Iris pigment epithelial cell (primary cell): ENCODE measurements at places on chromosomes 5 and 9.
A peak's percentile ranks its signal among the peaks of the same experiment; 100 is the strongest.

- DNase-seq, result no peak
Observed at GRCh38 chr5:156686796-156687195, 163.3 kb upstream of the PPP1R2B start.

DNA sequence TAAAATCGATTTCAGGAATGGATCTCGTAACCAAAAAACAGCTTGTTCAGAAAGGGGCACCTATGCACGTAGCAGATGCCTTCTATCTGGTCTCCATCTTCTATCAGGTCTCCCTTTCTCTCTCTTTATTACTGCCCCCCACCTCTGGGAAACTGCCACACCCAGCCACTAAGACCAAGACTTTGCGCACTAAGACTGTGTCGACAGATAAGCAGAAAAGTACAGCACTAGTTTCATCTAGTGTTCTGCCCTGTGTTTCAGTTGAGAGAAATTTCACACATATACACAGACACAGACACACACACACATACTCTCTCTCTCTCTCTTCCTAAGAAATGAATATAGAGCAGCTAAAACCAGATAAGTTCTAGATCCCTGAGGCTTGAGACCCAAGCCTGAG is 210.1 kb upstream of the MAP3K1 start:
- no peak for DNase-seq

- DNase-seq, result no peak
Observed at GRCh38 chr9:109907400-109907799, 127.4 kb downstream of the PALM2AKAP2 start.

- DNase-seq, result no peak
Observed at GRCh38 chr9:121852241-121852640, 200.8 kb downstream of the DAB2IP start.

DNA sequence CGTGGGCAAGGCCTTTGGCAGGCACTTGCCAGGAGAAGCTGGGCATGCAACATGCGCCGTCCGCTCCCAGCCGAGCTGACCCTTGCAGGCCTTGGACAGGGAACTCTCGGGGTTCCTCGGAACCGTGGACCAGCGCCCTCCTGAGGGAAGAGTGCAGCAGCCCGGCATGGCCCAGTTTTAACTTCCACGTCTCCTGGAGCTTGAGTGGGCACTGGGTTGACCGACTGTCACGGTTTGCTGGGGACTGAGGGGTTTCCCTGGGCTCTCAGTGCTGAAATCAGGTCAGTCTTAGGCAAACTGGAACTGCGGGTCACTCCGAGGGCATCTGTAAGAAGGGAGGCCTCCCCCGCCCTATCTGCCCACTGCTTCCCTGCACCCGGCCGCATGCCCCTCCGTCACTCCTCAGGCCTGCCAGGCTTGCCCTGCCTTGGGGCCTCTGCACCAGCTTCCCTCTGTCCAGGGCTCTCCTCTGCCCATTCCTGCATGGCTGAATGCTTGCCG is 87.0 kb upstream of the PHYKPL start:
- no peak for DNase-seq

DNA sequence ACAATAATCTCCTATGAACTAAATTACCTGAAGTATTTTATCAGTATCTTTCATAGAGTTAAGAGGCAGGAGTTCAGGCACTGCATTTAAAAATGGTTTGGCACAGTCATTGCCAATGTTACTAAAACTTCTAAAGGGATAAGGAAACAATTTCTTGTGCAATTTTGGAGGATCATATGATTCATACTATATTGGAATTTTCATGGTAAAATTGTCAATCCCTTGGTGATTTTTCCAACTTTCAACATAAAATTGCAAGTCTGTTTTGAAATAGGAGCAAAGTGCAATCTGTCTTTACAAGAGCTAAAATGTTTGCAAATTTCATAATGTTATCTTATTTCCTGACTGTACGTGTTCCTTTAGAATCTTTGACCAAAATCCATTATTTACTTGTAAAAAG is 211.1 kb downstream of the DMRTA1 start:
- DNase-seq, result no peak

DNA sequence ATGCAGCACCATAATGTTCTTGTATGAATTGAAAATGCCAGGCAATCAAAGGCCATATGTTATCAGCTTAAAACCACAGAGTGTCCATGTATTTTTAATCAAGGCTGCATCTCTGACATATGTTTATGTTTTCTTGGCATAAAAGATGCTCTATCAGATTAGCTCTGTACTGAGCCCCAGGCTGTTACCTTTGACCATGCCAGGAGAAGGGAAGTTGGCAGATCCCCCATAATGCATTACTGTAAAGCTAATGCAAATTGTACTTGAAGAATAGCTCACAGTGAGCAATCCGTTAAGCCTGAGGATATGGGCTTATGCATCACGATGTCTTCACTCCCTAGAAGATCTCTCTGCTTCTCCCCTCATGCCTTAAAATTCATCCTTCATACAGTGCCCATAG is 414.4 kb downstream of the BRINP1 start:
- no peak for DNase-seq

DNA sequence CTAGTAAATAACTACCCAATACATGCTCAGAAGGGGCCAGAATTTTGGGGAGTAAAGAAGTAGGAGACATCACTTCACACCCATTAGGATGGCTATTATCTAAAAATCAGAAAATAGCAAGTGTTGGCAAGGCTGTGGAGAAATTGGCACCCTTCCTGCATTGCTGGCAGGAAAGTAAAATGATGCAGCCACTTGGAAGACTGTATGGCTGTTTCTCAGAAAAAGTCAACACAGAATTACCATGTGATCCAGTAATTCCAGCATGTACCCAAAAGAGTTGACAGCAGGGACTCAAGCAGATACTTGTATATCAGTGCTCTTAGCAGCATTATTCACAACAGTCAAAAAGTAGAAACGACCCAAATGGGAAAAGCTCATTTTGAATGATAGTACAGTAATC is 107.6 kb downstream of the APBA1 start:
- DNase-seq, result no peak

- DNase-seq, result no peak
Observed at GRCh38 chr9:111605041-111605559, 5.7 kb upstream of the PTGR1 start.

GRCh38 chr5:179298181-179298993 is 46.9 kb downstream of the ADAMTS2 start:
- DNase-seq, result no peak

DNA sequence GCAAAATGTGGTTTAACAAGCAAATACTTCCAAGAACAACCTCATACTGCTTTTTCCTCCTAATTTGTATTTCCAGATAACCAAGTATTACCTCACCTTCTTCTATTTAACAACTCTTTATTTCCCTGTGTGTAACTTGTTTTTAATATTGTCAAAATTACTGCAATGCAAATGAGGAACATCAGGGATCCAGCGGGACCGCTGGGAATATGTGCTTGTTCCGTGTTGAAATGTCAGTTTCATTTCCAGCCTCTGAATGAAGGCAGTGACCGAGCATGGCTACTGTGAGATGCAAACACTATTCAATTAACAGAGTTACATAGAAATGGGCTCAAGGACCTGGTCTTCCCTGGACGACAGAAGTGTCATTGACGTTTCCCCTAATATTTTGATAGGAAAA is 110.8 kb upstream of the CTSL start:
- DNase-seq, result no peak

DNA sequence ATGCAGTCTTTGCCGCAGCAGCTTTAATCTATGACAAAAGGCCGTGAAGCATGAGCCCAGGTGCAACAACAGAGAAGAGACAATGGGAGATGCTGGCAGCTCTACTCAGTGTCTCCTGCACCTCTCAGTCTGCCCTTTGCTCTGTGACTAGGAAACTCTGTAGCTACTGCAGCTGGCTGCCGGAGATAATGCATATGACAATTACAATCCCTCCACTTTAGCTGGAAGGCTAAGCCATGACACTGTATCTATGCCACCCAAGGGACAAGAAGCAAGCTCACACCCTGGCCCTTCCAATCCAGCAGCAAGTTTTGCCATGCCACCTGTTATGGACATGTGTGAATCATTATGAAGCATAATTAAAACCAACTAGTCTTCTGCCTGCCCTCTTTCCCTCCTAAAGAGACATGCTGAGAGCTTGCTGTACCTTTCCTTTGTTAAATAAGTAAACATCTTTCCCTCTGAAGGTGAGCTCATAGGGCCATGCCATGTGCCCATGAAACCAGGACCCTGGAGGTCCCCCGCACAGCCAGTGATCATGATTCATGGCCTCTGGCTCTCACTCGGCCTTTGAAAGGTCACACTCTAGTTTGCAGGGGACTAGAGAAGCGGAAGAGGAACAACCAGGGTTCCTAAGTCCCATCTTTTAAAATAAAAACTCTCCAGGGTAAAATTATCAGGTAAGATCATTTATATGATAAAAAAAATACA is 219.4 kb downstream of the SPOCK1 start:
- no peak for DNase-seq

DNA sequence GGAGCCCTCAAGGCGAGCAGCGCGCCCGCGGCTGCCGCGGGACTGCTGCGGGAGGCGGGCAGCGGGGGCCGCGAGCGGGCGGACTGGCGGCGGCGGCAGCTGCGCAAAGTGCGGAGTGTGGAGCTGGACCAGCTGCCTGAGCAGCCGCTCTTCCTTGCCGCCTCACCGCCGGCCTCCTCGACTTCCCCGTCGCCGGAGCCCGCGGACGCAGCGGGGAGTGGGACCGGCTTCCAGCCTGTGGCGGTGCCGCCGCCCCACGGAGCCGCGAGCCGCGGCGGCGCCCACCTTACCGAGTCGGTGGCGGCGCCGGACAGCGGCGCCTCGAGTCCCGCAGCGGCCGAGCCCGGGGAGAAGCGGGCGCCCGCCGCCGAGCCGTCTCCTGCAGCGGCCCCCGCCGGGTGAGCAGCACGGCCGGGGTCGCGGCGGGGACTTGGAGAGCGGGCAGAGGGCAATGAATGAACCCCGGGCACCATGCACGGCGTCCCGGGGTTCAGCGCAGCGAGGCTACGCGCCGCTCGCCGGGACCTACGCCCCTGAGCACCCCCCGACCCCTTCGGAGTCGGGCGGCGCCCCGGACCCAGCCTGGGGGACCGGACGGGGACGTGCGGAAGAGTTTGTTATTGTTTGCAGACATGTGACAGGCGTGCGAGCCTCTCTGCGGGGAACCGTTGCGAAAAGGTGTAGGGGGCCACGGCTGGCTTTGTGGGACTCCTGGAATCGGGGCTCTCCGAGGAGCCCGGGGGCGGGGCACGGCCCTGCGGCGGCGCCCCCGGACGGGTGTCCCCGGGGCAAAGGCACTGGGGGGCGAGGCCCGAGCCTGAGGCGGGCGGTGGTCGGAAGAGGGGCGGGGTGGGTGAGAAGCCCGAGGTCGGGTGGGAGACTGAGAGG is 553 bp downstream of the MAP3K1 start:
- DNase-seq, result peak; percentile 48

- DNase-seq, result no peak
Observed at GRCh38 chr9:118058227-118058626, 354.0 kb downstream of the TLR4 start.

DNA sequence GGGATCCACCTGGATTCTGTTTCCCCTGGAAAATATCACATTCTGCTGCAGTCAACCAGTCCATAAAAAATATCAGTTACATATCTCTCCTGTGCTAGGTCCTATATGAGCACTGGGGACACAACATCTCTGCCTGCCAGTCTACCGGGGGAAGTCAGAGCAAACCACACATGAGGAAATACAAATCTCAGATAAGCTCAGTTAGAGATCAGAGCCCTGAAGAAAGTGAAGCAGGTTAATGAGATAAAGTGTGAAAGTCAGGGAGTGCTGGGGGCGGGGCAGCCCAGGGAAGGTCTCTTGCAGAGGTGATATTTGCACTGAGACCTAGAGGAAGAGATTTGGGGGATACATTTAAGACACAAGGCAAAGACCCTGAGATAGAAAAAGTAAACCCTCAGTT is 67.8 kb upstream of the SLC1A1 start:
- DNase-seq, result no peak

DNA sequence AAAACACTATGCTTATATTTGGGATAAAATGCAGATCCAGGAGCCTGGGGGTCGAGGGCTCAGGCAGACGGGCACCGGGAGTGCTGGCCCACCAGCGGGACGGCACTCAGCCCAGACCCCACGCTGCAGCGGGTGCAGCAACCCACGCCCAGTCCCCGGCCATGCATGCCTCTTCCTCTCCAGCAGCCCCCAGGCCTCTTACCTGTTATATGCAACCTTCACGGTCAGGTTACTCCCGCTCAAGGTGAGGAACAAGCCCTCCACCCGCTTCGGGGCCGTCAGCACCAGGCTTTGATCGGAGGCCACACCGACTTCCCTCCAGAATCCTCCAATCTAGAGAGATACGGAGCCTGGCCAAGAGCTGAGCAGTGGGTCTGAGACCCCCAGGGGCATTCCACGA is 1.2 kb downstream of the LCN8 start:
- no peak for DNase-seq

- no peak for DNase-seq
Observed at GRCh38 chr9:122222791-122223190, 6.0 kb downstream of the LHX6 start.

DNA sequence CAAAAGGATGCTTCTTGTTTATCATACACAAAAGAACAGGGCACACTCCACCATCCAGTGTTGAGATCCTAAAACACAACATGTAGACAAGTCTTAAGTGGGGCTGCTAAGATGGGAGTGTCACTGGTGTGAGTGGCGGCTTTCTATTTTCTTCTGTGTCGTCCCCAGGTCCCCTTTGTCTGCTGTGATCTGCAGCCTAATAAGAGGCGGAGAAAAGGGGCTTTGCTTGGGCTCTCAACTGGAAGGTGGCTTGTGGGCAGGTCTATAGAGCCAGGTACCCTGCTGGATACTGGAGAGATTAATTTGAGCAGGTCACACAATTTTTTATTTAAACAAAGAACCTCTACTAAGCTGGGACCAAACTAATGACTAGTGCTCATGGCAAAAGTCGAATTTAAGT is 126.1 kb upstream of the SAP30L start:
- no peak for DNase-seq

DNA sequence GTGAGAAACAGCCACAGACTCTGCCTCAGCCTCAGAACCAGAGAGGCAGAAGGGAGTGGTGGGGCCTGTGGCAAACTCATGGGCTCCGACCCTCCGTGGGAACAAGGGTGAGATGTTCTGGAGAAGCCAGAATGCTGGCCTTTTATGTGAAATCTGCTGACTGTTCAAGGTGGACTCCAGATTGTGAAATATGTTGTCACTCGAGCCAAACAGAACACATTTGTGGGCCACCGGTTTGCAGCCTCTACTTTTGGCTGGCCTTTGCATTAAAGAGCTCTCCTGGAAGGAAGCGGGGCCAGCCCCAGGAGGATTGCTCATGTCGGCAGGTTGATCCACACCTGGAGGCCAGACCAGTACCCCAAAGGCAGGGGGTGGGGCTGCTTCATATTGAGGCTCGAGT is 62.4 kb downstream of the ERGIC1 start:
- DNase-seq, result peak; percentile 71

- no peak for DNase-seq
Observed at GRCh38 chr9:98084396-98084795, 27.9 kb downstream of the NANS start.
